Glutamatergic neuron (in vitro differentiated cells): ENCODE measurements at places on chromosomes 12 and 14. TPM values are rescaled to one million over a fixed set of nuclear protein-coding genes. Genes with fewer than 3 reads are reported as not detected.

DNA sequence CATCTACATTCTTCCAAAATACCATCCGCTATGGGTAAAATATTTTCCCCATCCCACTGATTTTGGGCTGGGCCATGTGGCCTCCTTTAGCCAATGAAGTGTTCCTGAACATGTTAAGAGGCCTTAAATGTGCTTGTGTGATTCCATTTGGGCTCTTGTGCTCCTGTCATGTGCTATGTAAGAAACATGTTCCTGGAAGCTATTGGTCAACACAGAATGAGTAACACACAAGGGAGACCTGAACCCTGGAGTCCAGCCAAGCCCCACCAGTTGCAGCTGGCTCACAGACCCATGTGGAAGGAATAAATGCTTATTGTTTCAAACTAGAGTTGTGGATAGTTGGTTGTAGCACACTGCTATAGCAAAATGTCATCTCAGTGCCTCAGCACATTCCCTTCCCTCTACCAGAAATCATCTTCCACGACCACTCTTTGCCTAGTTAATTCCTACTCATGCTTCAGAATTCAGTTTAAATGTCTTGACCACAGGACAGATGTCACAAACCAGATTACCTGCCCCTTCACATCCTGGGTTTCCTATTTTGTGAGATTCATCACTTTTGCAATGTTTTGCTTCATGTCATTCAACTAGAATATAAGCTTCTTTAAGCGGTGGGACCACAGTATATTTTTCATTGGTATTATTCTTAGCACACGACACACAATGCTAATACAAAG lies 217.3 kb upstream of the EEA1 start:
- DNase-seq, result no peak

- DNase-seq, result no peak
Observed at GRCh38 chr12:24977711-24978110, 28.8 kb upstream of the BCAT1 start.

DNA sequence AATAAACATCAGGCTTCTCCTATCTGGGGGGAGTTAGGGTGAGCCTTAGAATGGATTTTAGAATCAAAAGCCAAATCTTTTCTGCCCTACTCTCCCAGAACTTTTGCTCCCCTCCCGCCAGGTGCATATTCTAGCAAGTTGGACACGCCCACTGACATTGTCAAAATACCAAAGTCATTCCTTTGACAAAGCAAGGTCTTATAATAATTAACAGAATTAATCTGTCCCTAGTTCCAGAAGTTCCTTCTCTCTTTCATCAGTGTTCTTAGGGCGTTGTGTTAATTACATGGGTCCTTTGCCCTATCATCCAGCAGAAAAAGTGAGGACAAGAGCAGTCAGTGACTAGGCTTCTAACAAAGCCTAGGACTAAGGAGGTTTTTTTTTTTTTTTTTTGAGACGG lies 2.4 kb downstream of the PRR13 start:
- no peak for DNase-seq

PARP2 gene
- 33.9 TPM for total RNA-seq

- no peak for DNase-seq
Observed at GRCh38 chr12:89225808-89226411, 126.4 kb downstream of the DUSP6 start.

GRCh38 chr12:52903855-52904508 lies 894 bp downstream of the KRT8 start:
- DNase-seq, result peak; percentile 67

DNA sequence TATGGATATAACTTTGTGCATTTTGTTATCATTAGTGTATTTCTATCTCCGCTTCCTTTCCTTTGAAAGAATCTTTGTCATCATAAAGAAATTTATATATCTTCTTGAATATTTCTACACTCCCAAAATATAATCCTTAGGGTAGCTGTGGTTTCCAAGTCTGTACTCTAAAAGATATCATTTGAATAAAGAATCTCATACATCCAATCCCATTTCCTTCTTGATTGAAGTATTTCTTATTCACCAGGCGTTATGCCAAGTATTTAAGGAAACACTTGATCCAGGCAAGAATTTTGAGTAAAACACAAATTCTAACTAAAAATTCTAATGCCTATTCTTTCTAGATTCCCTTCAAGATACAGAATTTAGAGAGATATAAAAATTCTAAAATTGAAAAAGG lies 821.8 kb downstream of the GALC start:
- DNase-seq, result no peak

- no peak for DNase-seq
Observed at GRCh38 chr12:50069539-50069938, 12.1 kb downstream of the ASIC1 start.

MTERF2 gene
- 13.2 TPM for total RNA-seq

DNA sequence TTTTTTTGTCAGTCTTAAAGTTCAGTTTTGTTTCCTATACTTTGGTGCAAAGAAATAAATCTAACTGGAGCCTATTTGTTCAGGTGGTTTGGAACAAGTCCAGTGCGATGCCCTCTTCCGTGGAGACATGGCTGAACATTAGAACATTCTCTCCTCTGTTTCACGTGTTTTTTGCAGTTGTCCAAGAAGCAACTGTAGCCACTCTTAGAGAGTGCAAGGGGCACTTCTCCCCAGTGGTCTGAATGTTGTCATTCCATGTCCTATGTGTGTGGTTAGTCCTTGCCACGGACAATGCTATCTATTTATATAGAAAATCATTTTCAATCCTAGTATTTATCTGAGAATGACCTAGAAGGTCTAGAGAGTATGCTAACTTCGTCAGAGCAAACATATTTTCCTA lies 1232.5 kb upstream of the SEL1L start:
- no peak for DNase-seq

GRCh38 chr12:121036810-121037326 lies 2.2 kb downstream of the OASL start:
- no peak for DNase-seq

PTPRO gene
- 32.5 TPM for total RNA-seq

DNA sequence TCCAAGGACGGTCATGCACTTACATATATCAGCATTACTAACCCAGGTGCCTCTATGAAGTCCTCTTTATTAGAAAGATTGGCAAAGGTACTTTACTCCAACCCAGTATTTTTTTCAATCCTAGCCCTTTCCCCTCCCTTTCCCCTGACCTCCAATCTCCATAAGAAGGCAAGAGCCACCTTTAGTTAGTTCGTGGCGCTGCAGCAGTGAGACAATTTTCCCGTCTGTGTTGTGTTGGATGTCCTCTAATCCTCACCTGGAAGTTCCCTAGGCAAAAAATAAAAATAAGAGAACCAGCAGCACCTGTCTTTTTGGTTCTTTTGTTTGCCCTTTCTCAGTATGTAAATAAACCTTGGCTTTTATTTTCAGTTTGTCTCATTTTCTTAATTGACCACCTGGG lies 439.6 kb upstream of the LRFN5 start:
- DNase-seq, result no peak

SYCP3 gene
- not detected for total RNA-seq

SERPINA5 gene
- not detected for total RNA-seq

HELB gene
- 8.9 TPM for total RNA-seq

DNA sequence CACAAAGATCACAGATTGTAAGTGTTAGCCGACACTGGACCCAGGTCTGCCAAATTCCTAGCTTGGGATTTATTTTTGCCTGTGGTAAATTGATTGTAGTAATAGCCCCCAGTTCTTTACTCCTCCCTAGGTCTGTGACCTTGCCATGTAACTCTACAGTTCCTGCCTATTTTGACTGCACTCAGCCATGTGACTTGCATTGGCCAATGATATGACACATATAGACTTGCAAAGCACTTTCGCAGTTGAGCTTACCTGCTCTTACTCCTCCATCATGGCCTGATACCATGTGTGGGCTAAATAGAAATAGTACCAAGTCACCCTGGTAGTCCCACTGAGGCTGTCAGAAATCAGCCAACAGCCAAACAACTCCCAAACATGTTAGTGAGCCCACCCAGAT lies 240.3 kb downstream of the DUSP6 start:
- no peak for DNase-seq

GRCh38 chr14:79204591-79204990 lies 1006.7 kb downstream of the DIO2 start:
- no peak for DNase-seq

GRCh38 chr14:74510223-74510931 lies 16.8 kb downstream of the ISCA2 start:
- peak; percentile 15 for DNase-seq

DNA sequence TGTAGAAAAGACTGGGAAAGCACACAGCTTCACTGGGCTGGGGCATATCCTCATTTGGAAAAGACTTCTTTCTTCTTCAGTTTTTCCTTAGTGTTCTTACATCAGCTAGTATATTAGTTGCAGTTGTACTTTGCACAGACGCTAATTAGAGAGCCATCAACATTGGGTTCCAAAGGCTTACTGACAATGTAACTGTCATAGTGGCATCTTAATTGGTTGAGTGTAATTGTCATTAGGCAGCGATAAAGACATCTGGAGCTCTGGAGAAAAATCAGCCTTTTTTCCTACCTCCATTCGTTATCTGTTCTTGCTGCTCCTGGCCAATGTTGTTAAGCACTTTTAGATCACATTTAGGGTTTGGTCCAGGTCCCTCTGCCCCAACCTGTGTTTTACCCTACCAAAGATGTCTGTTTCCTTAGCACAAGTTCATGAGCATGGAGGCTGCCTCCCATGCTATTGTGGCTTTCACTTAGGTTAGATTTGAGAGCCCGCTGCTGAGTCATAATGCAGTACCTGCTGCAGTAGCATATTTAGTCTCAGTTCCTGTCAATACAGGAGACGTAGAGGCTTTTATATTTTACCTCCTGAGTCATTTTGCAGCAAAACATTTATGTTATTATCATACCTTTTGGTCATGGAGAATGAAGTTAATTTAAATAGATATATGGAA lies 49.2 kb downstream of the FBXW8 start:
- DNase-seq, result no peak

ST8SIA1 gene
- 22.0 TPM for total RNA-seq

CMA1 gene
- not detected for total RNA-seq

- no peak for DNase-seq
Observed at GRCh38 chr14:75238756-75239455, 39.7 kb upstream of the FOS start.

DNA sequence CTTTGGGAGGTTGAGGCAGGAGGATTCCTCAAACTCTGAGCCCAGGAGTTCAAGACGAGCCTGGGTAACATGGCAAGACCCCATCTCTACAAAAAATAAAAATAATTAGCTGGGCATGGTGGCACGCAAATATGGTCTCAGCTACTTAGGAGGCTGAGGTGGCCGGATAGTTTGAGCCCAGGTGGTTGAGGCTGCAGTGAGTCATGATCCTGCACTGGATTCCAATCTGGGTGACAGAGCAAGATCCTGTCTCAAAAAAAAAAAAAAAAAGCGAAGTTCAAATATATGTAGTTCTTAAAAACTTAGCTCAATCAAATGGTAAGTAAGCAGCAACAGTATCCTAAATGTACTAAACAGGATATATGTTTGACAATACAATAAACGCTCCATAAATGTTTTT lies 85.5 kb upstream of the SSTR1 start:
- no peak for DNase-seq

DNA sequence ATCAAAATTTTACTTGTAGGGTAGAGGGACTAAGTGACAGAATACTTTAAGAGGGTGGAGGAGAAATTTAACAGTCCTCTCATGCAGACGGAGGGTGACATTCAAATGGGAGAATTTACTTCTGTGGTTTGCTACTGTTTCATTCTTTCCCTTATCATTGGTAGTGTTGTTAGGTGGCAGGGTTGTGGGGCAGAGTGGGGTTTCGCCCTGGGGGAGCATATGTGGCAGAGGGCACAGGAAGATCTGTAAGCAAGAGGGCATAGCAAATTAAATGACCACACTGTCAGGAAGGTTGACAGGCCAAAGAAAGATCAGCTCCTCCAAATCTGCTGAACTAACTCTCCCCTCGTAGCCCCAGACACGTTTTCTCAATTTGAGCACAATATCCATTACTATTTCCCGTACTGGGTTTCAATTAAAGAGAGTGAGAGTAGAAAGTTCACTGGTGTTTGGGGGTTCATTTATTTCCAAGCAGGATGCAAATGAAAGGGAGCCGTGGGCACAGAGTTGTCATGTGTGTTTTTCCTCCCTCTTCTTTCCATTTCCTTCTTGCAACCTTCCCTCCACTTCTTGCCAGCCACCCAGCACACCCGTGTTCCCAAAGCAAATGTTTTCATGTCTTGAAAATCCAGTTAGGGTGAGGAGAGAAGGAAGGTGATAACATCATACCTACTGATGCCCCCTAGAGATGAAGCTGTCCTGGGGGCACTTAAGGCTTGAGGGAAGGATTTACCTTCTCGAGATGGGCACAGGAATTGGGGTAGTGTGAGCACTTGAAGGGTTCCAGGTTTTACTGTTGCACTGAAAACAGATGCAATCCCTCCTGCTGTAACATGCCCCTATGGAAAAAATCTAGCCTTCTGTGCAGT lies 6.5 kb upstream of the TBX3 start:
- no peak for DNase-seq

GRCh38 chr12:31514912-31515311 lies 76.0 kb downstream of the DENND5B start:
- no peak for DNase-seq
